OCI-M1 (cell line): ENCODE measurements at places on chromosomes 11 and 22.
A peak's percentile ranks its signal among the peaks of the same experiment; 100 is the strongest.

DNA sequence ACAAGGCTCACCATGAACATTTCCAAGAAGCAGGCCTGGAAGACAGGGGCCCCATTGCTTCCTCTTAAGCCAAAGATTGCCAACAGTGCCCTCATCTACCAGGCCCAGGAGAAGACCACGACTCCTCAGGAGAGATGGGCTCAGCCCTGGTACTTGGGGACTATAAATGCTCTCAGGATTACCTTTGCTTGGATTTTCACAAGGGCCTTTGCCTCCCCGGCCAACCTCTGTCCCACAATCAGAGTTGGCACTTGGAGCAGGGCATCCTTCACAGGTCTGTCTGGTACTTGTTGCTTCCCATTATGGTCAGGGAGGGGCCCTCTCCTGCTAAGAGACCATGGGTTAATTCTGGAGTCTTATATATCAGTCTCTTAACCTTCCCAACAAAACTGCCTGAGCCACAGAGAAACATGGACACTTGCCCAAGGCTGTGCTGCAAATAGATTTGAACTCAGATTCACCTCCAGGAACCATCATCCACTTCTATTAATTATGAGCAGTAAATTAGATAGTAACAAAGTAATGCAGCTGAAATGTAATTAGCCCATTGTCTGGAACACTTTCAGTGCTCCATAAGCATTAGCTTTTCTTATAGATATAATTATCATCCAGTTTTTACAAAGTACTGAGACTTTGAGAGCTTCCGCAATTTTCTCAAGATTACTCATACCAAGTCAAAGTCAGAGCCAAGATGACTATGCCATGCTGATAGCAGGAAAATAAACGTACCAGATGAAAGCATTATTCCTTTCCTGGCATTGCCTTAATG lies 33.5 kb downstream of the POU2AF3 start:
- no peak for DNase-seq

DNA sequence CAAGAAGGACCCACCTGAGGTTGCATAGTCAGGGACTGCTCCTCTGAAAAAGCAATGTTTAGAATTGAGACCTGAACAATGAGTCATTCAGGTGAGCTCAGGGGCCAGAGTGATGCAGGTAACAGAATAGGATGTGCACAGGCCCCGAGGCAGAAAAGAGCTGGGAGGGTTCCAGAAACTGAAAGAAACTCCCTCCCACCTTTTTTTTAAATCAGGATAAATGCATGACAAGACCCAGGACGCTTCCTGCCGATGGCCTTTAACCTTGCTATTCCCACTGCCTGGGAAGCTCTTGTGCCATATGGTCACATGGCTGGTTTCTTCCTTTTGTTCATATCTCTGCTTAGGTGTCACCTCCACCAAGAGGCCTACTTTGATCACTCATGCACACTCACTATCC lies 214.2 kb upstream of the ZBED5 start:
- no peak for DNase-seq

DNA sequence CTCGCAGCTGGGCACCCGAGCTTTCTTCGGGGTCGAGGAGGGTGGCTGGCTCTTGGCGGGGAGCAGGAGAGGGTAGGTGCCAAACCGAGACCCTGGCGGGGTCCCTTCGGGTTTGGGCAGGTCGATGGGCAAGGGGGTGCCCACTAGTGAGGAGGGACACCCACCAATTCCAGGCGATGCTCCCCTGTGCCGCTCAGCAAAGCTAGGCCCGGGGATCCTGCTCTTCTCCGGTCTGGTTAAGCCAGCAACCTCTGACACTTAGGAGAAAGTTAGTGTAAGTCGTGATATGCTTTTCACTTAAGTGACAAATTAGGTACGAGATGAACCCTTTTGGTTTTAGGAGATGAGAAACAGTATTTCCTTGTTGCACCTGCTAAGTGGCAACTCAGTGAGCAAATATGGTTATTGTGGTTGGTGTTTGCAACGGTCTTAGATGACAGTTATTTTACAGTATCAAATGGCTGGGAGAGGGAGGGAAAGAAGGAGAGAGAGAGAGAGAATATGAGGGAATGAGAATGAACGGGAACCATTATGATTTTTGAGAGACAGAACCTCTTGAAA lies 565 bp downstream of the NUCB2 start:
- DNase-seq, result peak; percentile 80

DNA sequence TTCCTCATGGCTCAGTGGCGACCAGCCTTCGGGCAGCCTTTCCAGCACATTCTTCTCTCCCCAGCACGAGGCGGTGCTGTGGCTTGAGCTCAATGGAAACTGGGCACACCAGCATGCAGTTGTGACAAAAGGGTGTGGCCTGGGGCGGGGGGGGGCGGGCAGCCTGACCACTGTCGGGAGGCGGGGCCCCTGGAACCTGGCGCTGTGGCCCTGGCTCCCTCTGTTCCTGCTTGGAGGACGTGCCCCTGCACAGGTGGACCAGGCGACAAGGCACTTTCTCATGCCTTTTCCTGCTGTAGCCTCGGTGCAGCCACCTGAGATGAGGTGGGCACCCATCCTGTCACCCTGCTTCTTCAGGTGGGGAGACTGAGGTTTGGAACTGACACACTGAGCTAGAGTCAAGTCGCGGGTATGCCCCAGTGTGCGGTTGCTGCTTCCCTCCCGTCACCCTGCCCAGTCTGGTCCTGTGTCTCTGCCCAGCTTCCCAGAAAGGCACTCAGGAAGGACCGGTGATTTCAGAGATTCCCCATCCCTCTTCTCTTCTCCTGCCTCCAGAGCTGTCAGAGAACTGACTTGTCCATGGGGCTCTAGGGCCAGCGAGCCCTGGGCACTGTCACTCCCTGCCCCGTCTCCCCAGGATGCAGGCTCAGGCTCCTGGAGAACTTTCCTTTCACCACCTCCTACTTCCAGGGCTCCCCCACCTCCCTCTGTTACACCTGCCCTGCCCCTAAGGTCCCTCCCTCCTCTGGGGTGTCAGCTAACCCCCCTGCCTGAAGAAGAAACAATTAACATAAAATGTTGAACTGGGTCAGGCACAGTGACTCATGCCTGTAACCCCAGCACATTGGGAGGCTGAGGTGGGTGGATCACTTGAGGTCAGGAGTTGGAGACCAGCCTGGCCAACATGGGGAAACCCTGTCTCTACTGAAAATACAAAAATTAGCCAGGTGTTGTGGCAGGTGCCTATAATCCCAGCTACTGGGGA lies 9.9 kb downstream of the B3GAT1 start:
- no peak for DNase-seq

DNA sequence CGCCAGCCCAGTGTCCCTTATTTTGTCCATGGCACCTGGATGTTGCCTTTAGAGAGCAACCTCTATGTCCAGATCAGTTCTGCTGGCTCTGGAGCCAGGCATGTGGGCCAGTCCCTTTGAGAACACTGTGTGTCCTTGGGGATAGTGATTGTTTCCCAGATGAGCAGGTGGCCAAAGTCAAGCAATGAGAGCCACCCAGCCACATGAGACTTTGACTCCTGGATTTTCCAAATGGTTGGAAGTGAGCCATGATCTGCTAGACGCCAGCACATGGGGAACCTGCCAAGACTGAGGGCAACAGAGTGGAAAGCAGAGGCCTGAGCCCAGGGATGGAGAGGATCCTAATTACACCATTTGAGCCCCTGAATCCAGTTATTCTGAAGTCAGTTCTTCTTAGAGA lies 479.8 kb downstream of the OPCML start:
- DNase-seq, result no peak

- DNase-seq, result no peak
Observed at GRCh38 chr11:12134236-12134585, 23.8 kb downstream of the MICAL2 start.

GRCh38 chr22:29302402-29302680 lies 4.1 kb upstream of the GAS2L1 start:
- DNase-seq, result no peak

DNA sequence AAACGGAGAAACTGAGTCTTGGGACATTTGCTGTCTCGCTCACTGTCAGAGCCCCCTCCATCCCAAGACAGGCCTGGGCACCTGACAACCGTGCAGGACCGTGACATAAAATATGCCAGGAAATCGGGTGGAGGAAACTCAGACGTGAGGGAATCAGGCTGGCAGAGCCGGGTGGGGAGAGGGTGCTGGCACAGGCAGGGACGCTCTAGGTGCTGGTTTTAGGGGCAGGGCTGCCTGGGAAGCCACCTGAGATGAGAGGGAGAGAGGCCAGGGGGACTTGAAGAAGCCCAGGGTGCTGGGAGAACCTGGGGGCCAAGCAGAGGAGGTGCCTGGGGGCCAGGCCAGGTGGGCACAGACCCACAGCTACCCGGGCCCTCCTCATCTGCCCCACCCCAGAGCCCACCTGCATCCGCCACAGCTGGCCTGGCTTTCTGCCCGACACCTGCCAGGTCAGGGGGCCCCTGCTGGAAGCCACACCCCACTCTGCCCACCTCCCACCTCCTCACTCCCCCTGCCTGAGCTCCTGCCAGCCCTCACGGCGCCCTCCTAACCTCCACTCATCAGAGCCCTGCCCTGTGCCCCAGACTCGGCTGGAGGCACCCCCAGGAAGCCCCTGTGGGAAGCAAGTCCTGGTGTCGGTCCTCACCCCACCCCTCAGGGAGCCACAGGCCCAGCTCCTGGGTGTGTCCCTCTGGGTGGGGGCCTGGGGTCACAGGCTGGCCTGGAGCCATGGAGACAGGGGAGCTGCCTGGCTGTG lies 27.3 kb upstream of the MUC5AC start:
- DNase-seq, result no peak

DNA sequence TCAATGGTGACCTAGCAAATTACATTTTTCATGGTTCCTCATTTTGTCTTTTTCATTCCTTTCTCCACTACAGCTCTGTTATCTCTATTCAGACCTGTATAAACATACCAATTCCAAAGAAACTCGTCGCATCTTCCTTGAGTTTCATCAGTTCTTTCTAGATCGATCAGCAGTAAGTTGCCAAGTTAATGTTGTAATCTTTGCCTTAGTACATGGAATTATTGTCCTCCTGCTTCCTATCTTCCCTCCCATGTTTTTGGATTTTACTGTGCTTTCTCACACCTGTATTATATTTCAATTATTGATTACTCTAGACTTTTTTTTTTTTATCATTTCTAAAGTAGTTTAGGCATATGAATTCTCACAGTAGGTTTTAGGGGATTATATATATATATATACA lies 69.5 kb upstream of the GRIK4 start:
- DNase-seq, result no peak

- DNase-seq, result no peak
Observed at GRCh38 chr11:104327861-104328511, 164.0 kb upstream of the PDGFD start.

DNA sequence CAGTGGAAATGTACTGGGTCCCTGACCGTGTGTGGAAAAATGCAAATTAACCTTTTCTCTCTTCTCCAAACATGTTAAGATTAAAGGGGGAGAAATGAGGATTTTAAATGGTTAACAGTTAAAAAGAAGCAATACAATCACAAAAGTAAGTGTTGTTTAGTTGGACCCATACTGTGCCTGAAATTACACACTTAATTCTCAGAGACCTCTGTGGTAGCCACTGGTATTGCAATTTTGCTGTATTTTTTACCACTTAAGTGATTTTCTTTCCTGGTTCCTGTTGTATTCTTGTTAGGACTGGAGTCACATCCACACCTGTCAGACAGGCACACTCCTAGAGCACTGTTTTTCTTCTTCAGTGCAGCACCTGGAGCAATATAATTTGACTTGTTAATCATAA lies 179.6 kb upstream of the PDGFD start:
- peak; percentile 9 for DNase-seq

DNA sequence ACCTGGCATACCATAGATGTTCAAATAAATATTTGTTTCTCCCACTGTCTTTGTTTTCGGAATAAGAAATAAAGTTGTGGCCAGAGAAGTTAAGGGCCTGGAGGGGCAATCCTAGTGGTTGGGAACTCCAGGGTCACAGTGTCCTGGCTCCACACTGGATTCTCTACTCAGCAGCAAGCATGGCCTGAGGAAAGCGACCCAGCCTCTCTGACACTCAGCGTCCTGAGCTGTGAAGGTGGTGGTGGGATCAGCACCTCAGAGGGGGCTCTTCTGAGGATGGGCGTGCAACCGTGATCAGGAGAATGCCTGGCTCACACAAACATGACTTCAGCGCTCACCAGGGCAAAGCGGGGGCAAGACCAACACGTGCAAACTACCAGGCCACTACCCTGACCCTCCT lies 59.9 kb downstream of the LARGE1 start:
- DNase-seq, result no peak

- DNase-seq, result no peak
Observed at GRCh38 chr22:48537343-48537680, 1290.4 kb downstream of the BRD1 start.

DNA sequence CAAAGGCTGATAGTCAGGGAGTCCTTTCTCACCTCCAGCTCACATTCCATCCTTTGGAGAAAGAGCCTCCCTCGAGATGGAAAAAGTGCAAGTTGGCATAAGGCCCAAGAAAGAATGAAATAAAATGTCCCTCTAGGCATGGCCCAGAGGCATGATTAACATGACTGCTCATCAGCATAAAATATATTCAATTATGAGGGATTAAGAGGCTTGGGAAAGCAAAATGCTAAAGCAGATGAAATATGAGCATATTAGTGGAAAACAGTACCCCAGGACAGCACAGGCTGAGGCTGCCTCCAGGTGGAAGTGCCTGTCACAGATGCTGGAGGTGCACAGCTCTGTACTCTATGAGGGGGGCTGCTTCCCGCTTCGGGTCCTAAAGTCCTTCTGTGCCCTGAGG lies 347.8 kb upstream of the PLET1 start:
- no peak for DNase-seq

- no peak for DNase-seq
Observed at GRCh38 chr22:40620464-40621046, 16.0 kb downstream of the MRTFA start.

- DNase-seq, result no peak
Observed at GRCh38 chr11:100294748-100295147, 392.3 kb upstream of the ARHGAP42 start.

DNA sequence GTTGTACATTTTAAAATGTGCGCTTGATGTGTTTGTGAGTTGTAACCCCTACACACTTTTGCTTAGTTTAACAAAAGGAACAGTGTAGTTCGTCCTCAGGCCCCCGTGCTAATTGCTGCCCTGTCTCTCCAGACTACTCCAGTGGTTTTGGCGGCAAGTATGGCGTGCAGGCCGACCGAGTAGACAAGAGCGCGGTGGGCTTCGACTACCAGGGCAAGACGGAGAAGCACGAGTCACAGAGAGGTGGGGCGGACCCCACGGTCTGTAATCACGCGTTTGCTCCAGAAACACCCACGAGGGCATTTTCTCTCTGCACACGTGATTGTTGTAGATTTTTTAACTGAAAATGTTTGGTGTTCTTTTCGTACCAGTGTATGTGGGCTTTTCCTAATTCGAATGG lies 18.6 kb downstream of the CTTN start:
- DNase-seq, result no peak
